Frontal cortex (tissue), 4 donors: ENCODE measurements at places on chromosomes 4 and X.
A peak's percentile ranks its signal among the peaks of the same experiment; 100 is the strongest.

- DNase-seq = peak; percentile 22
These were observed 293.1 kb downstream of the CAMK2D start for GRCh38 chr4:113468165-113469022.

GRCh38 chr4:53535567-53535966 lies 55.7 kb downstream of the LNX1 start:
- DNase-seq = no peak

- no peak for DNase-seq
These were observed at the start of gene EMCN for GRCh38 chr4:100517864-100518341. EMCN (minus strand) TSS chr4:100518022; CDS start chr4:100517914, 108 bp downstream.

- peak; percentile 43 for DNase-seq
These were observed 2.1 kb upstream of the PCDH7 start for GRCh38 chr4:30718021-30718542.

DNA sequence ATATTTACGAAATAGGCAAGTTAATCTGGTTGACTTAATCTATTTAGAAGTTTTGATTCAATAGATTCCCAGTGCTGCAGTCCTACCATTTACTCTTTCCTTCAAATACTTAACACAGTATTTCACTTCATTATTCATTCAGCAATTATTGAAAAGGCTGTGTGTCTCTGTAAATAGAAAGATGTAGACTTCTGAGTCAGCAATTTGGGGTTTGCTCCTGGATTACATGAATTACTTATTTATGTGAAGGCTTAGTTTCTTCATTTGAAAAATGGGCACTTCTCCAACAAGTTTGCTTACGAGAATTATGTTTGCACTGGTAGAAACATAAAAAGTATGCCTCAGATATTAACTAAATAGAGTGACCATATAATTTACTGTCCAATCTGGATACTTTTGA lies 17.4 kb downstream of the ADAM29 start:
- DNase-seq = no peak

GRCh38 chrX:16445166-16445752 lies 204.7 kb upstream of the S100G start:
- no peak for DNase-seq

- no peak for DNase-seq
These were observed 31.8 kb upstream of the ZCCHC13 start for GRCh38 chrX:74272230-74272629.

GRCh38 chr4:163651761-163652160 lies 157.3 kb downstream of the TMA16 start:
- DNase-seq = no peak

DNA sequence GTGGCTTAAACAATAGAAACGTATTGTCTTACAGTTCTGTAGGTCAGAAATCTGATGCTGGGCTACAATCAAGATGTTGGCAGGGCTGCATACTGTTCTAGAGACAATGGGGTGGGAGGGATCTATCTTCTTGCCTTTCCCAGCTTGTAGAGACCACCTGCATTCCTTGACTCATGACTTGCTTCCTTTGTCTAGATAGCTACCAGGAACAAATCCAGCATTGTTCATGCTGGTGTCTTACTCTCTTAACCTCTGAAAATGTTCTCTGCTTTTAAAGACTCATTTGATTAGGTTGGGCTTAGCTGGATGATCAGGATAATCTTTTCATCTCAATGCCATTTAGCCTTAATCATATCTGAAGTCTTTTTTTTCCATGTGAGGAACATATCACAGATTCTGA lies 169.0 kb downstream of the ZNF330 start:
- no peak for DNase-seq

DNA sequence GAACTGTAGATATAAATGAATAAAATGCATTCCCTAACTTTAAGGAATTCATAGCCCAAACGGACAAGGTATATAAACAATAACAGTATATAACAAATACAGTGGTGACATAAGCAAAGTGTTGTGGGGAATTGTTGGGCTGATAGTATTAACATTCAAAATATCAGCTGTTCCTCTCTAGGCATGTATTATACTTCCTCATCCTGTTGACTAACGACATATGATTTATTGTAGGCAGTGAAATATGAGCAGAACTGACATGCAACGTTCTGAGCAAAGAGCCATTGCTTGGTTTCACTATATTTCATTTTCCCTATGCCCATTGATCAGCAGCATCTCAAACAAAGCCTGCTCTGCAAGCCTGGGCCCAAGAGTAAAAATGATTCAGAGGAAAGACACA lies 143.9 kb downstream of the PTCHD1 start:
- DNase-seq = no peak

DNA sequence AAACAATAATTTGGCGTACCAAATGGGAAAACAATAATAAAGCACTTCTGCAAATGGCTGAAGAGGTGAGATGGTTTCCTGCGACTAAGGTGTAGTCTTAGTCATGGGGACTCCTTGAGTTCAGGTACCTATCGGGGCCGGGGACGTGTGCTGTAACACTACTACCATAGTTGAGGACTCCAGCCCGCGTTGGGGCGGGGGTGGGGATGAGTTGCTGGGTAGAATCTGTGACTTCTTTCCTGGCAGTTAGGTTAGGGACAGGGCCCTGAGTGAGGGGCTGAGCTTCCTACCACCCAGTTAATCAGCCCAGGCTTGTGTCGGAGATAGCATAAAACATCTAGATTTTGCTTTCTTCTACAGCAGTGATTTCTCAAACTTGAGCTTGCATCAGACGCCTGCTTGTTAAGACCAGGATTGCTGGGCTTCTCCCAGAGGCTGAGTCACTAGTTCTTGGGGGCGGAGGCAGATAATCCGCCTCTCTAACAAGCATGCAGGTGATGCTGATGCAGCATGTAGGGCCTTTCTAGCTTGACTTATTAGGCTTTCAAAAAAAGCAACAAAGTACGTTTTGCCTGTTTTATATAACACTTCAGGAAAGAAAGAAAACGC lies 30.2 kb downstream of the RBBP7 start:
- no peak for DNase-seq

DNA sequence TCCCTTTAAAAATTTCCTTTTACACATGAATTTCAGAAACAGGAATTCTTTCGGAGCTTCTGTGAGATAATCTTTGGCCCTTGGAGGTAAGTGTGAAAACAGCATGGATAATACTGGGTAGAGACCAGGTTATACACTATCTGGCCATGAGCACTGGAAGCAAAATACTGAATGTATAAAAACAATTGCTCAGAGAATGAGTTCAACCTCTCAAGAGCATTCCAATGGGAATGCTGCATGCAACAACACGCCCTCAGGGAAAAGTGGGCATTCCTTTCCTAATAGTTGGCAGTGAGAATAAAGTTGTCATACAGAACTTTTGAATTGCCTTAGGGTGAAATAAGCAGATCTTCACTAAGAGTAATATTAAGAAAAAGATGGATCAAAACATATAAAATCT lies 574.8 kb upstream of the DIPK2B start:
- no peak for DNase-seq

DNA sequence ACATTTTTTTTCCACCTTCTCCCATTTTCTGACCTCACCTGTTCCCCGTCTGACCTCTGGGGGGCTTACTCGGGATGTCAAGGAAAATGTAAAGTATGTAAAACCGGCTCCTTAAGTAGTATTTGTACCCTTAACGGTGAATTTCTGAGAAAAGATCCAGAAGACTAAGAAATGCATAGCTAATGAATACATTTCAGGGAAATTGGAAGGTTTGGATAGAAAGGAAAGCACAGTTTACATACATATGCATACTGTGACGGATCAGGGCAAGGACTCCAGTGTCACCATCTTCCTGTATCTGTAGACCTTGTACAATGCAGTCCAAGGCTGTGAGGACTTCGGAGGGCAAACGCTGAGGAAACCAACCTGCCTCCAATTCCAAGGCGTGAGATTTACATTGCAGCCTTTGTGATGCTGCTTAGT lies 2185.9 kb upstream of the TENM3 start:
- no peak for DNase-seq

- DNase-seq = no peak
These were observed 306.6 kb downstream of the STK32B start for GRCh38 chr4:5357870-5358269.

- DNase-seq = no peak
These were observed 1240.7 kb downstream of the C4orf33 start for GRCh38 chr4:130336585-130337217.

DNA sequence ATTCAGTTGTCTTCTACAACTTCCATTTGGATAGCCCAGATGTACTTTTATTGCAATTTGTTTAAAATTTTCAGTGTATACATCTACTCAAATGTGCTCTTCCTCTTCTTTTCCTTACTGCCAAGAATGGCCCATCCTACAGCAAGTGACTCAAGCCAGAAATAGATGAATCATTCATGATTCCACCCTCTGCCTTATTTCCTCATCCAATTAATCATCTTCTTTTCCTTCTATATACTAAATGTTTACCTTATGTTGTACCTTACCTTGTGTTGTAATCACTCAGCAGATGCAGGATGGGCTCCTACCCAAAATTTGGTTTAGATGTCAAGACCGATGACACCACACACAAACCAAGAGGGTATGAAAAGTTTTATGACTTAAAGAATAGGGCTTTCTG lies 437.8 kb downstream of the GRXCR1 start:
- DNase-seq = no peak

DNA sequence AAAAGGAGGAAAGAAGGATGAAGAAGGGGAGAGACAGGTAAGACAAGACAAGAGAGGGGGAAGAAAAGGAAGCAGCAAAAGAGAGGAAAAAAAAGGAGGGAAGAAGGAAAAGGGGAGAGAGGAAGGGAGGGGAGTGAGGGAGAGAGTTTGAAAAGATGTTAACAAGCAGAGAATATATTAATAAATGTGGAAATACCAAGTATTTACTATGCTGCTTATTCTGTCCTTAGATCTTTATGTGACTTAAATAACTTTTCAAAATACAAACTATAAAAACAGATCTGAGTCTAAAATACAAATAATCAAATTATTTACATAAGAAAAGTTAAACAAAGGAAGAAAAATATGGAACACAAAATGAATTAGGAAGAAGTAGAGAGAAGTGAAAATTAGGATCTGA lies 18.4 kb upstream of the COX18 start:
- no peak for DNase-seq

- no peak for DNase-seq
These were observed 83.4 kb upstream of the AFAP1 start for GRCh38 chr4:8022767-8023695.

- DNase-seq = no peak
These were observed 16.9 kb upstream of the PHEX start for GRCh38 chrX:22015139-22015750.

DNA sequence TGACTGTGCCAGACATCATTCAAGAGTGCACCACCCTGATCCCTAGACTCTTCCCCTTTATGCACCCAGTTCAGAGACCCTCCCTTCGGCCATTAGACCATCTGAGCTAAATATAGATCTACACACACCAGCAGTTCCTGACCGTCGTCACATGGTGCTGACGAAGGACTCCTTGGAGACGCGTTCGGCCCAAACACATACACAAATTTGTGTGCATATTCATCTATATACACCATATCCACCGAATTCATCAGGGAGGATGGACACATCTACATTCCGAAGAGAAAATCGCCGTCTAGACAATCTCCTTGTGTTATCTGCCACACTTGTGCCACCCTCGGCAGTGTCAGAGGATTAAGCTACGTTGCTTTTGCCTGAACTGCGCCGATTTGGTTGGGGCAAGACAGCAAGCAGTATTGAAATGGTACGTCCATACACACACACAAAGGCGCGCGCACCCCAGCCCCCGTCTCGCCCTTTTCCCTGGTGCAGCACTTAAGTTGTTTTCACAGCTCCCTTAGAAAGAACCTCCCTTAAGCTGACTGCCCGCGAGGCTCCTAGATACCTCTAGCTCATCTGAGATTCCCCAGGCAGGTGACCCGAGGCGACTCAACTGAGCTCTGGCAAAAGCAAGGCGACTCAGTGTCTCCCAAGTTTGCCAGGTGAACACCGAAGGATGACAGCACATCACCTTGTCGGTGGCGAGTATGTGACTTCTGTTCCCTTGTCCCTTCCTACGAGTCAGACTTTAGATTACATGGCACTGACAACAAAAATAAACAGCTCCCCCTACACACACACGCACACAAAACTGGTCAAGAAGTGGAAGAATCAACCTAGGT lies 1.0 kb downstream of the RASGEF1B start:
- DNase-seq = peak; percentile 42

- no peak for DNase-seq
These were observed 16.8 kb downstream of the MUC7 start for GRCh38 chr4:70488748-70489147.

DNA sequence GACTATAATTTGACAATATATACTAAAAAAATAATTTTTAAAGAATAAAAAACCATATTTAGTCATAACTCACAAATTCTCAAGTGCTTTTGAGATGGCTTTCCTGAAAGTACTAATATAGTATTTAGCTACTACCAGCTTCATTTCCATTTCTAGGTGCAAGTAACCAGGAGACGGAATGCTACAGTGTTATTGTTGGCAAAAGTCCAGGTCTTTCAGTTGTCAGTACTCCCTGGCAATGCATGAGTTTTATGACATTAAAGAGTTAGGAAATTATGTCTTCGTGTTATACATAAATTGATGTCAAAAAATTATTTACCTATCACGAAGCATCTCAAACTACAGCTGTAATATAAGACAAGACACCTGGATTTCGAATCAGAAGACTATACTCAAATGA lies 45.0 kb downstream of the TMEM47 start:
- no peak for DNase-seq

- DNase-seq = no peak
These were observed 266.5 kb upstream of the UGT8 start for GRCh38 chr4:114332119-114332518.

GRCh38 chr4:24858550-24858949 lies 54.3 kb downstream of the CCDC149 start:
- DNase-seq = no peak

DNA sequence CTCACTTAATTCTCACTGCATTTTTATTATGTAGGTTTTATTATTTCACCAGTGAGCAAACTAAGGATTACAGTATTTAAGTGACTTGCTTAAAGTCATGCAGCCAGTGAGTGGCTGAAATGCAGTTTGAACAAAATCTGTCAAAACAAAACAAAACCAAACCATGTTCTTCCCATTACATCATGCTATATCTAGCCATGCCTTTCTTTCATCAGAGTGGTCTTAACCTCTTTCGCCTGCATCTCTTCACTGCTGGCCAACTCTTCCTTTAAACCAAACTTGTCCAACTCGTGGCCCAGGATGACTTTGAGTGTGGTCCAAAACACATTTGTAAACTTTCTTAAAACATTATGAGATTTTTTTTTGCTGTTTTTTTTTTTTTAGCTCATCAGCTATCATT lies 223.2 kb downstream of the PCDH7 start:
- no peak for DNase-seq

GRCh38 chr4:87108142-87108546 lies 112.3 kb downstream of the KLHL8 start:
- no peak for DNase-seq

- no peak for DNase-seq
These were observed 92.9 kb downstream of the TNIP2 start for GRCh38 chr4:2663275-2663674.

DNA sequence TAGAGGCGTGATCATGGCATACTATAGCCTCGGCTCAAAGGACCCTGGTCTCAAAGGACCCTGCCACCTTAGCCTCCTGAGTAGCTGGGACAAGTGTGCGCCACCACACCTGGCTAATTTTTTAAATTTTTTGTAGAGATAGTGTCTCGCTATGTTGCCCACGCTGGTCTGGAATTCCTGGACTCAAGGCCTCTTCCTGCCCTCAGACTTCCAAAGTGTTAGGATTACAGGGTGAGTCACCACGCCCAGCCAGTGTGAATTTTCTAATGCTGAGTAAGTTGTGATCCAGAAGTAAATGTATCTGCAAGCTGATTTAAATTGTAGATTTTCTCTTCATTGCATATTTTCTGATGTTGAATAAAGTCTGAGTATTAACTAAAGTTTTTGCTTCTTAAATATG lies 2.6 kb upstream of the ZNF674 start:
- no peak for DNase-seq

GRCh38 chr4:15521442-15522039 lies 51.9 kb downstream of the CC2D2A start:
- DNase-seq = no peak
